H1 (cell line): ENCODE measurements at places on chromosomes 1 and 21.

- DNase-seq = no peak
Measured at GRCh38 chr1:164813776-164814175, 254.8 kb downstream of the PBX1 start.

- no peak for DNase-seq
Measured at GRCh38 chr1:220791285-220791684, 4.6 kb downstream of the MTARC1 start.

GRCh38 chr1:109241841-109242345 is 7.4 kb upstream of the CELSR2 start:
- DNase-seq = no peak

- DNase-seq = no peak
Measured at GRCh38 chr1:106846656-106847055, 209.8 kb upstream of the PRMT6 start.

- no peak for DNase-seq
Measured at GRCh38 chr1:215220346-215220745, 137.8 kb downstream of the KCNK2 start.

DNA sequence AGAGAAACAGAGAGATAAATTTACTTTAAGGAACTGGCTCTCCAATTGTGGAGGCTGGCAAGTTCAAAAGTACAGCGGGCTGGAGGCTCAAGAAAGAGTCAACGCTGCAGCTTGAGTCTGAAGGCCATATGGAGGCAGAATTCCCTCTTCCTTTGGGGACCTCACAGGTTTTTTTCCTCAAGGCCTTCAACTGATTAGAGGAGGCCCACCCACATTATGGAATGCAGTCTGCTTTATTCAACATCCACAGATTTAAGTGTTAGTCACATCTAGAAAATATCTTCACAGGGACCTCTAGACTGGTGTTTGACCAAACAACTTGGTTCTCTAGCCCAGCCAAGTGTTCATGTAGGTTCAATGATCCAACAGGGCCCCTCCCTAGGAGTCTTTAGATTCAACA is 117.8 kb downstream of the SLC35F3 start:
- no peak for DNase-seq

- no peak for DNase-seq
Measured at GRCh38 chr1:213326281-213327016, 275.4 kb downstream of the RPS6KC1 start.

DNA sequence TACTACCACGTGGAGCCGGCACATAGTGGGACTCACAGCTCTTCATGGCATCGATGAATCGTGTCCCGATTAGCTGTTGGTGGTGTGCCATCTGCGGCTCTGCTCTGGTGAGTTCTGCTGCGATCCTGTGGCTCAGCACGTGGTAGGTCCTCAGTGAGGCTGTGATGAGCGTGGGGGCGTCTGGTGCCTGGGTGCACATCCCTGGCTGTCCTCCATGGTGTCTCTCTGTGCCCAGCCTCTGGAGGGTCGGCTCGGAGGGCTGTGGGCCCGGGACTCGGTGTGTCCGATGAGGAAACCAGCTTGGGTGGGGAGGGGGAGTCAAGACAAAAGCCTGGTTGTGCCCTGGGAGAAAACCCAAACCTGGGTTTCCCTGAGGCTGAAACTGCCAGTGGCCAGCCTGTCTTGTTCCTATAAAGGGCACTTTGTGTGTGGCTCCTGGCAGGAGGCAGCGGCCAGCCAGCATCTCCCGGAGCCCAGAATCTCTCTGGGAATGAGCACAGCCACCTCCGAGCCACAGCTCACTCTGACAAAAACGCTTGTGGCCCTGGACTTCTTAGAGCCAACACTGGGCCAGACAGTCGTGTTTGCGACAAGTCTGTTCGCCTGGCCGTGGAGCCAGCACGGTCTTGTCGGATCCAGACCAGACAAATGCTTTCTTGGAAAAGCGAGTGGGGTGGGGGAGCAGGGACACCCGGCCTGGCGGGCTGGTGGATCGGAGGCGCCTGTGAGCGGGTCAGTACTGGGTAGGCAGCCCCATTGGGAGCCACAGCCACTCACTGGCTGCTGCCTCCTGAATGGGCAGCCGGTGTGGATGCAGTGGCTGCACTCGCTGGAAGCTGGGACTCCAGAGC is 31.8 kb downstream of the SPSB1 start:
- no peak for DNase-seq

GRCh38 chr1:153152481-153152880 is 1.8 kb upstream of the SPRR2G start:
- no peak for DNase-seq

DNA sequence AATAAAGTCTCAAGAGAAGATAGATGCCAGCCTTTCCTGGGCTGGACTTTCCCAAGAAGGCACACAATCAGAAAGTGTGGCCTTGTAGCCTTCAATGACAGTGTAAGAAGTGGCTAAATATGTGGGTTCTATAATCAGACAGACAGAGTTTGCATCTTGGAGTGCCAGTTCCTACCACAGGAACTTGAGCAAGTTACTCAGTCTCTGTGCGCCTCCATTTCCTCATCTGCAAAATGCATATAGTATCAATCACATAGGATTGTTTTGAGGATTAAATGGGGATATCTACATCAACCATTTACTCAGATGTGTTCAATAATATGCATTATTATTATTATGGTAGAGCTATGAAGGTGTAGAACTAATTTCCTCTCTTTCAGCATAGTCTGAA is 176.8 kb upstream of the PTBP2 start:
- DNase-seq = no peak

DNA sequence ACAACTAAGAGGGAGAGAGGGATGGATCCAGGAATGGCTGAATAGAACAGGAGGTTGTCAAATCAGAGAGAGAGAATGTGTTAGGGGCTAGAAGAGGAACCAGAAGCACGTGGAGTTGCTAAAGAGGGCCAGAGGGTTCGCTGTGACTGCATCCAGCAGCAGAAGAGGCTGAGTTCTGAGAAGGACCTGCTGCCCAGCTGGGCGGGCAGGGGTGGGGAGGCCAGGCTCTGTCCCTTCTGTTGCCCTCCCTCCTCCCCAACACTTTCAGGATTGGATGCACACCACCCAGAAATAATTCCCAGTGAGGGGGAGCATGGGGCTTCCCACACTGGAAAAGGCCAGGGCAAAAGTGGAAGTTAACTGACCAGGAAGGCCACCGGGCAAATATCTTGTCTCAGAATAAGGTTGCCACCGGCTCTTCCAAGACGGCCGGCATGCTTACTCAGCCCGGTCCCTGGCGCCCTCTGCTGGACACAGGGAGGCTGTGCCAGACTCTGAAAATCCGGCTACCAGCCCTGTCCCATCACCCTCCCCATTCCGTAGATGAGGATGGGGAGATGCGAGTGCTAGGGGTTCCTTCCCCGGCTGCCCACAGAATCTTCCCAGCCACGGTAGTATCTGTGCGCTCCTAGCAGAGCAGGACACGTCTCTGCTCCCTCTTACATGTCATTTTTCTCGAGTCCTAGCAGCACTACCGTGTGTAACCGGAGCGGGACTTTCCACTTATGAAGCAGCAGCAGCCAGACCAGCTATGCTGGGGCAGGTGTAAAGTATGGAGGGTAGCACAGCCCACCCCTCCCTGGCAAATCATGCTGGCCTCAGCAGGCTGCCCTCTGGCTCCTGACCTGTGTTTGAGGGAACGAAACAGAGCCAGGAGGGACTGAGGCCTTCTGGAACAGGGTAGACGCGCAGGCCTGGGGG is 46.8 kb upstream of the A3GALT2 start:
- peak; percentile 95 for DNase-seq

GRCh38 chr1:20878799-20879198 is 91.7 kb upstream of the HP1BP3 start:
- no peak for DNase-seq

- DNase-seq = no peak
Measured at GRCh38 chr1:112563341-112563740, 54.6 kb downstream of the WNT2B start.

GRCh38 chr21:16554503-16554902 is 824.7 kb downstream of the USP25 start:
- no peak for DNase-seq

- DNase-seq = no peak
Measured at GRCh38 chr1:221172841-221173240, 293.6 kb downstream of the HLX start.

DNA sequence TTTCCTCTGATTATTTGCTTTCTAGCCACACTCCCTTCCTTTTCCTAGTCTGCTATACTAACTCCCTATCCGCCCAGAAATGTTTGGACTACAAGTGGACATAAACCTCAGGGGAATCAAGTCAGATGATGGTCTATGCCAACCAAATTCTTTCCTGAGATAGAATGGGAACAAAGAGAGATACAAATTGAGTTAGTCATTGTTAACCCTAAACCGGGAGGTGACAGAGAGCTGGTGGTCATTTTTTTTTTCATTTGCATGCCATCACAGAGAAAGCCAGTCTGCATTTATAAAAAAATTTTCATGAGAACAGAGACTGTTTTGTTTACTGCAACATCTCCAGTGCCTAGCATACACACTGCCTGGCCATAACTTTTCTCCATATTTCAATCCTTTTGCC is 35.0 kb downstream of the MYSM1 start:
- no peak for DNase-seq

- DNase-seq = no peak
Measured at GRCh38 chr1:89512996-89513720, 11.5 kb upstream of the LRRC8B start.

GRCh38 chr1:17603091-17603841 is 63.8 kb downstream of the ARHGEF10L start:
- DNase-seq = no peak

DNA sequence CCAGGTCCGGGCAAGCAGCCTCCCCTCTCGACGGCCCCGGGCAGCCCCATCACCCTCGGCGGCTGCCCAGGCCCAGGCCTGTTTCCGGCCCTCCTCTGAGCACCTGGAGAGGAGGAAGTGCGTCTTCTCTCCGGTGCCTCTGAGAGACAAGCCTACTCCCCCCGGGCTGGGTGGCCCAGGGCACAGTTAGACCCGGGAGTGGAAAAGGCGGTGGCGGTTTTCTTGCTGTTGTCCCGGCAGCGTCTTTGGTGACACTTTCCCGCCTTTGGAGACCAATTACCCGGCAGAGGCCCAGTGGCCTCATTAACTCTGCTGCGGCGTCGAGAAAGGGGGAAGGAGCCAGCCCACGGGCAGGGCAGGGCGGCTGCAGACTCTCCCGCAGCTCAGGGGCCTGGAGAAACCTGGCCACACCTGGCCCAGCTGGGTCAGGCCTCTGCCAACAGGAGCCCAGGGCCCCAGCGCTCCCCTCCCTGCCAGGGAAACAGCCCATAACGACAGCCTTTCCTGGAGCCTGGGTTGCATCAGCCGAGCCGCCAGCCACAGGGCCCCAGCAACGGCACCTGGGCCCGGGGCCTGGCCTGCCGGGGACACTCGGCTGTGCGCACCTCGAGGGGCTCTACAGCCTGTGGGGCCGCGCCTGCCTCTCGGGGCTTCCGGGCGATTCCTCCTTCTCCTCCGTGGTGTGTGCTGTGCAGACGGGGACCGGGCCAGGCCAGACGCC is 28.4 kb upstream of the C1orf159 start:
- DNase-seq = no peak

DNA sequence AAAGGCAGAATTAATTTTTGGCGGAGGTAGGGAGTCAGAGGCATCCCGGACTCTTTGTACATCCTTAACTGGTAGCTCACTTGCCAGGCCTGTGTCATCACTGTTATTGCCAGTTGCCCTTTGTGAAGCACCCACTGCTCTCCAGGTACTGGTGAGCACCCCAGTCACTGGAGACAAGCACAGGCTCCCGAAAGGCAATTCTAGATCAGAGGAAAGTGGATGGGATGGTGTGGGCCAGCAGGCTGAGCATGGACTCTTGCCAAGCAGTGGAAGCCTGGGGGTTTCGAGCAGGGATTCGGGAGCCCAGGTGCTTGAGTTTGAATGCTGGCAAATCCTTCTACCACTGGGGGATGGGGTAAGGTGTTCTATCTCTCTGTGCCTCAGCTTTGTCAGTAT is 551.1 kb downstream of the MATN1 start:
- DNase-seq = no peak

DNA sequence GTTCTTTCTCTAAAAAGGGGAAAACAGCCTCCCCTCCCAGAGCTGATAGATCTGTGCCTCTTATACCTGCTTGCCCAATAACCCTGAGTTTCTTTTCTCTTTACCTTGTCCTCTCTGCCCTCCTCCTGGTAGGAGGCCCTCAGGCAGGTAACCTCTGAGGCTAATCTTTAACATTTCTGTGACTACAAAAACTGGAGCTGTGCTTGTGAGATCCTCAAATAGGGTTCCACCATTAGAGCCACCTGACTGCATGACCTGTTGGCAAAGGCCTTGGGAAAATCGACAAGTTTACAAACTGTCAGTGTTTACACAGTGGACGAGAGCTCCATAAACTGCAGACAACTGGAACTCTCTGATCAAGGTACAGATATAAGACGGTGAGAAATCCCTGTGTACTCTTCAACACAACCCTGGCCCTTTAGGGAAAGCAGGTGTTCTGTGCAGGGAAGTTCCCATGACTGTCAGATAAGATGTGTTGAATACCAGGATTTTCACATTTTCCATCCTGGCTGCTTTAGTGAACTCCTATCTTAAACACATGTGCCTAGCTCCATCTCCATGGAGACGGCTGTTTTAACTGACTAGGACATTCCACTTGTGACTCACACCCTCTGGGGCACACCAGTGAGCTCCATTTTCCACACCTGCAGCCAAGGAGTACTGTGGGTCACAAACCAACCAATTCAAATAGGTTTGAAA is 38.3 kb downstream of the ECE1 start:
- DNase-seq = no peak

GRCh38 chr1:110746644-110747259 is 72.0 kb upstream of the KCNA3 start:
- DNase-seq = peak; percentile 75

GRCh38 chr1:164868990-164869389 is 310.0 kb downstream of the PBX1 start:
- DNase-seq = no peak

DNA sequence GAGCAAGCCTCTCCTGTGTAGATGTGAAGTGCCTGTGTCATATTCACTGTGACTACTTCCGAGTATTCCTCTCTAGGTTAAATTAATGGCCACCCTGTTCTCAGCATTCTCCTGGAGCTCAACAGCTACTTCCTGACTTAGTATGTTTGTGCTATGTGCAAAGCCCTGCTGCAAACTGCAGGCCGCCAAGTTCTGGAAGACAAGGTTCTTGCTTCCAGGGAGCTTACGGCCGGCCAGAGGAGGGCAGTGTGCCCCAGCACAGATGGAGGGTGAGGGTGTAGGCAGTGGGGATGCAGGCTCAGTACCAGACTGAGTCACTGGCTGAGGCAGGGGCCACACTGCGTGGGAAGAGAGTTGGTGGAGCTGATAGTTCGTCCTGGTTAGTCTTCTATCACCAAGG is 43.2 kb downstream of the ELK4 start:
- DNase-seq = peak; percentile 31

DNA sequence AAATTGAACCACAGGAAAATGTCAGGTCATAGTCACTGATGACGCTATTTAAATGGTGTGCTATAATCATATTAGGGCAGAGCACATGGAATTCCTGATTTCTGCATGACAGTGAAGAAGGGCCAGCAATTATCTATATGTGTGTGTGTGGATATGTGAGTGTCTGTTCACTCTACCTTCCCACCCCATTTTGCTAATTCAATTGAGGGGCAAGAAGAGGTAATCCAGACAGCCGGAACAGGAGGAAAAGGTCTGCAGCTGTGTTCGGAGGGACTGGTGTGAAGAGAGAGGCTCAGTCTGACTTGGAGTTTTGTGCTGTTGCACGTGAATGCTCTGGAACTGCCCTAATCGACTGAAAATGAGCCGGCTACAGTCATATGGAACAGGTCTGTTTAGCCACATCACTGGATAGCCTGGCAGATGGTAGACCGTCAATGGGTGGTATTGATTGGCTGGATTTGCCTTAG is 5.1 kb upstream of the ELAVL4 start:
- no peak for DNase-seq
